CD4-positive, alpha-beta T cell (primary cell): ENCODE measurements at places on chromosomes 13 and 19. TPM values are rescaled to one million over a fixed set of nuclear protein-coding genes. Genes with fewer than 3 reads are reported as not detected.

The GIPR gene
- 2.4 TPM for total RNA-seq

The CCDC159 gene
- total RNA-seq = 42.4 TPM

The PSG4 gene
- total RNA-seq = not detected

DNA sequence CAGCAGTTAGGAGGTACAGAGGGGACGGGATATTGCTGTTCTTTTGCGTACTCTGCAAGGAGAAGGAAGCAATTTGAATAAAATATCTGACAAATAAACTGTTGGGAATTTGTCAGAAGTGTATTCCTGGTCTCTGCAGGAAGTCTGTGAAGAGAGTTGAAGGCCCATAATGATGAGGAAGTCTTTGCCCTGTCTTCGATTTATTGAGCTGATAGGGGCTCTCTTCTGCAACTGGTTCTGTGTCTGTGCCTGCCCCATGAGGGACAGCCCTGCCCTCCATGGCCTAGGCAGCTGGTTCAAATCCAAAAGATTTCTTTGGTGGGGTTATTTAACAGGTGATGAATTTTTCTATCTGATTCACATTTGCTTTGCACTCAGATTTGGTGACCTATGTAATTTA is 339.7 kb upstream of the EDNRB start:
- no peak overlapping the region for H3K4me3 ChIP-seq
- no peaks in the 10 kb centered on the region for H3K36me3 ChIP-seq
- no peaks in the 10 kb centered on the region for H3K27me3 ChIP-seq
- H3K27ac ChIP-seq = no peak overlapping the region
- no peaks in the 10 kb centered on the region for H3K4me1 ChIP-seq

GRCh38 chr13:46743191-46743590 is 53.8 kb downstream of the ESD start:
- no peaks in the 10 kb centered on the region for H3K27me3 ChIP-seq
- H3K27ac ChIP-seq = no peak overlapping the region
- DNase-seq = no peak
- H3K4me3 ChIP-seq = no peak overlapping the region
- H3K4me1 ChIP-seq = no peaks in the 10 kb centered on the region
- peaks cover 24% of the 10 kb centered on the region for H3K36me3 ChIP-seq

DNA sequence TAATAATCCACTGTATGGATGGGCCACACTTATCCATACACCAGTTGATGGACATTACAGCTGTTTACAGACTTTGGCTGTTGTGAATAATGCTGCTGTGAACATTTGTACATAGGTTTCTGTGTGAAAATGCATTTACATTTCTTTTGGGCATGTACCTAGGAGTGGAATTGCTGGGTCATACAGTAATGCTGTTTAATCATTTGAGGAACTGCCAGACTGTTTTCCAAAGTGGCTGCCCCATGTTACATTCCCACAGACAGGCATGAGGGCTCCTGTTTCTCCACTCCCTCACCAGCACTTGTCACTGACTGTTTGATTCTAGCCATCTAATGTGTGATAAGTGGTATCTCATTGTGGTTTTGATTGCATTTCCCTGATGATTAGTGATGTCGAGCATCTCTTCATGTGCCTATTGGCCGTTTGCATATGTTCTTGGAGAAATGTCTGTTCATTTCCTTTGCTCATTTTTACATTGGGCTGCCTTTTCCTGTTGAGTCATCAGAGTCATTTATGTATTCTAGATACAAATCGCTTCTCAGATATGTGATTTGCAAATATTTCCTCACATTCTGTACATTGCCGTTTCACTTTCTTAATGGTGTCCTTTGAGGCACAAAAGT is 12.8 kb downstream of the TMEM255B start:
- no peaks in the 10 kb centered on the region for H3K27me3 ChIP-seq
- no peak overlapping the region for H3K27ac ChIP-seq
- no peaks in the 10 kb centered on the region for H3K4me1 ChIP-seq
- no peak overlapping the region for H3K4me3 ChIP-seq
- no peaks in the 10 kb centered on the region for H3K36me3 ChIP-seq

GRCh38 chr13:37492075-37492474 is 106.5 kb downstream of the POSTN start:
- no peaks in the 10 kb centered on the region for H3K36me3 ChIP-seq
- H3K27ac ChIP-seq = no peak overlapping the region
- H3K4me1 ChIP-seq = no peaks in the 10 kb centered on the region
- H3K27me3 ChIP-seq = no peaks in the 10 kb centered on the region

DNA sequence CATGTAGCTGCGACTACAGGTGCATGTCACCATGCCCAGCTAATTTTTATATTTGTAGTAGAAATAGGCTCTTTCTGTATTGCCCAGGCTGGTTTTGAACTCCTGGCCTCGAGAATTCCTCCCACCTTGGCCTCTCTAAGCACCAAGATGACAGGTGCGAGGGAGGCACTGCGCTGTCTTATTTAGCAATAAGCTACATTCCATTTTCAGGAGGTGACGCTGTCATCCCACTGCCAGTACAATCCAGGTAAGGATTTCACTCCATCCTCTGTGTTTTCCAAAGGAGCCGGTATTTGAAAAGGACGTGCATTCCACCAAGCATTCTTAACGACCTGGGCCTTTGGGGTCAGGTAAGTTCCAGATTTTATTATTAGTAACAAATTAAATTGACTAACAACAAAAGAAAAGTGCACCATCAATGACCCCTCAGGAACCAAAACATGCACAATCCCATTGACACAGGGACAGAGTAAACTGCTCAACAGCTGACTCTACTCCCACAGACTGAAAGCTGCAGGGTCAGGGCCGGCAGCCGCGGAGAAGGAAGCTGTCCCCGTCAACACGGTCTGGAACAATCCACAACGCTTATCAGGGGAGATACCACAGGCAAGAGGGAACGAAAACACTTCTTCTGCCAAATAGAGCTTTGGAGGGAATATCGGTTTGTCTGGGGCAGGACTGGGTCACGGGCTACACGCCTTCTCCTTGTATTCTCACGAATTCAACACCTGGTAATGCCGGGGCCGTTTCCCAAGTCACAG is 82.8 kb downstream of the INSR start:
- peaks cover 2% of the 10 kb centered on the region for H3K27me3 ChIP-seq
- H3K4me3 ChIP-seq = no peak overlapping the region
- no peaks in the 10 kb centered on the region for H3K36me3 ChIP-seq
- DNase-seq = no peak

DNA sequence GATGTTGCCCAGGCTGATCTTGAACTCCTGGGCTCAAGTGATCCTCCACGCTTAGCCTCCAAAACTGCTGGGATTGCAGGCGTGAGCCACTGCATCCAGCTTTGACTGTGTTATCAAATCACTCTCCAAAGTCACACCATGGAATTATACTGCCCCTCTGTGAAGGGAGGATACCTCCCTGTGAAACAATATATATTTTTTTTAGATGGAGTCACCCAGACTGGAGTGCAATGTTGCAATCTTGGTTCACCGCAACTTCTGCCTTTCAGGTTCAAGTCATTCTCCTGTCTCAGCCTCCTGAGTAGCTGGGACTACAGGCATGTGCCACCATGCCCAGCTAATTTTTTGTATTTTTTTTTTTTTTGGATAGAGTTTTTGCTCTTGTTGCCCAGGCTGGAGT is 7.7 kb downstream of the TYK2 start:
- H3K4me1 ChIP-seq = no peaks in the 10 kb centered on the region
- peaks cover 39% of the 10 kb centered on the region for H3K36me3 ChIP-seq
- DNase-seq = no peak
- H3K4me3 ChIP-seq = no peak overlapping the region

- no peaks in the 10 kb centered on the region for H3K36me3 ChIP-seq
- no peak overlapping the region for H3K27ac ChIP-seq
Observed at GRCh38 chr19:38362076-38362945, 12.1 kb upstream of the PSMD8 start.

- no peaks in the 10 kb centered on the region for H3K36me3 ChIP-seq
- no peak for DNase-seq
- peaks cover 4% of the 10 kb centered on the region for H3K4me1 ChIP-seq
- peaks cover 7% of the 10 kb centered on the region for H3K27me3 ChIP-seq
- no peak overlapping the region for H3K4me3 ChIP-seq
Observed at GRCh38 chr19:30718707-30719106, 346.5 kb downstream of the ZNF536 start.

GRCh38 chr13:112447306-112447705 is 71.2 kb downstream of the SPACA7 start:
- no peaks in the 10 kb centered on the region for H3K36me3 ChIP-seq
- peaks cover 12% of the 10 kb centered on the region for H3K27me3 ChIP-seq
- DNase-seq = no peak
- no peak overlapping the region for H3K4me3 ChIP-seq
- H3K4me1 ChIP-seq = no peaks in the 10 kb centered on the region
- no peak overlapping the region for H3K27ac ChIP-seq

DNA sequence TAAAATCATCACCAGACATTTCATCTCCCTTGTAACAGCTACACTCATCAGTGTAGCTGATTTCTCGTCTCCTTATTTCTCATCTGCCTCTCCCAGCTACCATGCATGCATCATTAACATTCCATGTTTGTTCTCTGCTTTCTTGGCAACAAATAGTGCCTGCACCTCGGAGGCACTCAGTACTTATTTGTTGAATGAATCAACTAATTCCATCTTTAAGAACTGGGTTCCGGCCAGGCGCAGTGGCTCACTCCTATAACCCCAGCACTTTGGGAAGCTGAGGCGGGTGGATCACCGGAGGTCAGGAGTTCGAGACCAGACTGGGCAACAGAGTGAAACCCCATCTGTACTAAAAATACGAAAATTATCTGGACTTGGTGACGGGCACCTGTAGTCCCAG is 63.9 kb upstream of the GTF3A start:
- H3K27ac ChIP-seq = no peak overlapping the region
- DNase-seq = no peak
- no peaks in the 10 kb centered on the region for H3K36me3 ChIP-seq
- peaks cover 10% of the 10 kb centered on the region for H3K4me1 ChIP-seq

- no peak for DNase-seq
- no peaks in the 10 kb centered on the region for H3K27me3 ChIP-seq
- H3K4me3 ChIP-seq = no peak overlapping the region
- no peaks in the 10 kb centered on the region for H3K4me1 ChIP-seq
- H3K36me3 ChIP-seq = no peaks in the 10 kb centered on the region
- H3K27ac ChIP-seq = no peak overlapping the region
Observed at GRCh38 chr13:44181931-44182330, 191.7 kb upstream of the SERP2 start.

DNA sequence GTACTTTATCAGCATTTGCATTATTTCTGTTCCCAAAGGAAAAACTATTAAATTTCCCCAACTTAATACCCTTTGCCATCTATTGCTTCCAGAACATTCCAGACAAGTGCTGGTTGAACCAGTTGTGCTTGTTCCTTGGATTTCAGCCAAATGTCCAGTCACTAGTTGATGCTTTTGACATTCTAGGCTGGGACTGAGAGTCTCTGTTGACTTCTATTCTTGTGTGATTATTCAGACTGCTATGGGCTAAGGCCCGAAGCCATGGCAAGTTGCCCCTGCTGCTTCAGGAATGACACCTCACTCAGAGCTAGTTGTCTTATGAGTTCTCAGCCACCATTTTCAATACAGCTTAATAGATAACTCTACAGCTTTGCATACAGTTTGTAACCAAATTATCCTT is 458.1 kb upstream of the ARGLU1 start:
- H3K4me1 ChIP-seq = no peaks in the 10 kb centered on the region
- no peaks in the 10 kb centered on the region for H3K36me3 ChIP-seq
- H3K27me3 ChIP-seq = no peaks in the 10 kb centered on the region

DNA sequence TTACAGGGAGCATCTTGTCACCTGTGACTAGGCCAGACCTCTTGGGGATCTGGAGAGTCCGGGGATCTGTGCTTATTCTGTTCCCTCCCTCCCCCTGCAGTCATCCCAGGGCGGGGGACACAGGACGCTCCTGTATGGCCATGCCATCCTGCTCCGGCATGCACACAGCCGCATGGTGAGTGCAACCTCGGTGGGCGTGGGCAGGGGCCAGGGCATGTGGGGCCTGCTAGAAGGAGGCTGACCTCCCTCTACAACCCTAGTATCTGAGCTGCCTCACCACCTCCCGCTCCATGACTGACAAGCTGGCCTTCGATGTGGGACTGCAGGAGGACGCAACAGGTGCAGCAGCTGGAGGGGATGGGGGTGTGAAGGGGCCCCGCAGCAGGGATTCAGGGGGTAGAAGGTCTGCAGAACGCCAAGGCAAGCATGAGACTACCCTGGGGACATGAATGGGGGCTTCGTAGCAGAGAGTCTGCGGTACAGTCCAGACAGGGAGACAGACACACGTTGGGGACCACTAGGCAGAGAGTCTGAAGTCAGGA is 10.0 kb downstream of the RYR1 start:
- H3K4me1 ChIP-seq = no peaks in the 10 kb centered on the region
- no peak overlapping the region for H3K27ac ChIP-seq
- no peaks in the 10 kb centered on the region for H3K27me3 ChIP-seq
- no peak for DNase-seq
